ENCODE measurements at places on chromosomes 16 and 17. TPM values are rescaled to one million over a fixed set of nuclear protein-coding genes. Genes with fewer than 3 reads are reported as not detected.

GRCh38 chr17:38509772-38510420, 81.6 kb downstream of the ARHGAP23 start:
- no peak for DNase-seq

DNA sequence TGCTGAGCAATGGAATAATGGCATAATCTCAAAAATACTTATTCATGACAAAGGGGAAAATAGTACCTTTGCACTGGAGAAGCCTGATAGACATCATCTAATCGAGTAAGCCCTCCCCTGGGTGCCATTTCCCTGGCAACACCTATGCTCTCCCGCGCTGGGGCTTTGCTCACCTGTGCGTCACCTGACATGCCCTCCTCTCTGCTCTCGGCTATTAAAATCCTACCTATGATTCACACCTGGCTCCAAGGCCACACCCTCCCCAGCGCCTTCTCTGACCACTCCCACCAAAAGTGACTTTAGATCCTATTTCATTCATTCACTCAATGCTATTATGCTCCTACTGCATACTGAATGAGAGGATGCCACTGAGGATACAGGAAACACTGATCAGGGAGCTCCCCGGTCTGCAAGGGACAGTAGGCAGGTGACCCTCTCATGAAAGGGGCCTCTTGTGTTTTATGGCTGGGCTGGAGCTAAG, 83.9 kb downstream of the NT5M start:
- no peak for DNase-seq

Gene PPY
- not detected for total RNA-seq

DNA sequence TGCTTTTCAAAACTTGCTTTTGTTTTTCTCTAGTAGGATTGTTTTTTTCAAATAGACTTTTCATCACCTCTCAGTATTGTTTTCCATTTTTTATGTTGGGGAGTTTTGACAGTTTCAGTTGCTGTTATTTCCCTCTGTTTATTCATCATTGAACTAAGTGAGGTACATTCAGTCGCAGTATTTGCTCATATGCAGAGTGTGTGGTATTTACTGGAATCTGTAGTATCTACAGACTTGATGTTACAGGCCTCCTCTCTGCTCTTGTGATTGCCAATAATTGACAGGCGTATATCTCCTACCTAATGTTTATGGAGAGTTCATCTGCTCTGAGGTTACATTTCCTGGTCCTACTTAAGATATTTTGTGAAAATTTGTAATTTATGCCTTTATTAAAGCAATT, 49.6 kb downstream of the COX10 start:
- DNase-seq: no peak

DNA sequence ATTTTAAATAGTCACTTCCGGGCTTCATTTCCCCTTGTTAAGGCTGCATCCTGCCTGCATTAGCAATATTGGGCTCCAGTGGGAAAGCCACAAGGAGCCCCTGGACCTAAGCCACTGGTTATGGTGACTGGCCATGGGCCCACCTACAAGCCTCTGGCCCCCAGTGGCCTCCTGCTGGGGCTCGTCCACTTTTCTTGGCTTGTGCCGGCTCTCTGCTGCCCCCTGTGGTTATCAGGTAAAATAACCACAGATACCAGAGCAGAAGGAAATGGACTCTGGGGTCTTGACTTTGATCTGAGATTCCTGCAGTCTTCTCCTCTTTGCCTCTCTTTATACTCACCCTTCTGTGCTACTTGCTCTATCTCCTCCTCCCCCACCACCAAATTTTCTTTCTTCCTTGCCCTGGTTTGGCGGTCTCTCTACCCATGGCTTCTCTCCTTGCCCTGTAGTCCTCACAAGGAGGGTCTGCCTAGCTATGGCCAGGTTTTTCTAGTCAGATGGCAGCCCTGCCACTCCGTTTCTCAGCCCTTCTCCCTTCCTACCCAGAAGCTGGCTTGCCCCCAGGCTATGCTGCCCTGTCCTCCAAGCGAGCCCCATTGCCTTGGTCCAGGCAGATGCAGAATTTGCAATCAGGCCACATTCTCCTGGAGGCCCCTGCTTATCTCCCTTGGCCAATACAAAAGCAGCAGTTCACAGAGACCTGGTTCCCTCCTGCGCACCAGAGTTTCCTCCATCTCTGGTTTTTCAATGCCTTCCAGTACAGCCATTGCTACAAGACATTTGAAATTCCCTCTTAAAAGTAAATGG, 82.9 kb upstream of the RCVRN start:
- DNase-seq: peak; percentile 79

DNA sequence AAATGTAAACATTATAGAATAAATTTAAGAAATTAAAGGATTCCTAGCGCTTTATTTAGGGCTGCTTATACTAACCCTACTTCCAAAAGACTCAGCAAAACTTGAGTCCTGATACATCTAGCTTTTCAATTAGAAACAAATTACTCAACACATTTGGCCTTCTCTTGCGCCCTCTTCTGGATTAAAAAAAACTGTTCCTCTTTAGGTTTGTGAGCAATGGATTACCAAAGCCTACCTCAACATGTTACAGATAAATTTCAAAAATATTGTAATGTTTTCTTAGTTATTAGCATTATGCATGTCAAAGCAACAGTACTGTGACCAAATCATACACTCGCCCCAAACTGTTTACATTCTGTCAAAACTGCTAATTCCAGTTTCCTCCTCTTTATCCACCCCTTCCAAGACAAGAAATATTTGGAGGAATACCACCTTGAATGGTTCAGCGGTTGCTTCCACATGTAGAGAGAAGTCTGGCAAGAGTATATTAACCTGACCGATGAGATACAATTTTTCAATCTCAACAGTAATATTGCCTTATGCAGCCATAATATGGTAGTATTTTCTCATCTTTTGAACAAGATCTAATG, 2.7 kb downstream of the NUFIP2 start:
- no peak for DNase-seq

DNA sequence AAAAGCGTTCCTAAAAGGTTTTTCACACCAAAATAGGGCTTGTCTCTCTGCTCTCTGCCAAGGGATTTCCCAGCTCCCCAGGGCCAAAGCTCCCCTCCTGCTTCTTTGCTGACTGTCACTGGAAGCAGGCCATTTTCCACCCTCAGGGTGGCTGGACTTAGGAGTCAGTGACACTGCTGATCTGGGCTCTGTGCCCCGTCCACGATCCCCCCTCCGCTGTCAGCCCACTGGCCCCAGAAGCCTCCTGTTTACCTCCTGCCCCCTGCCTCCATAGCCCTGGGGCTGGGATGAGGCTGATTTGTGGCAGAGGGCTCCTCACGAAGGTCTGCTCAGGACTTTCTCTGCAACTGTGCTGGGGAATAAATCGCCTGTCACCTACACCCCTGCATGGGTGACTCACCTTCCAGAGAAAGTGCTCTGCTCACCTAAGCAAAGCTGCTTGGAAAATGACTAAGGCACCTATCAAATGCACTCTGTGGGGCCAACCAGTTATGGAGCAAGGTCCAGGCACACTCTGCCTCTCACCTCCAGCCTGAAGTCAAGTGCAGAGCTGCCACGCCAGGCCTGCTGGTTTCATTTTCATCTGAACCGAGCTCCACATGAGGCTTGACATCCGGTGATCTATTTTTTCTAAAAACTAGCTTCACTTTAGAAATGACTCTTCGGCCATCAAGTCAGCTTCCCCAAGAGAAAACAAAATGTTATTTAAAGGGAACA, 4.9 kb downstream of the MAP3K14 start:
- peak; percentile 84 for DNase-seq

DNA sequence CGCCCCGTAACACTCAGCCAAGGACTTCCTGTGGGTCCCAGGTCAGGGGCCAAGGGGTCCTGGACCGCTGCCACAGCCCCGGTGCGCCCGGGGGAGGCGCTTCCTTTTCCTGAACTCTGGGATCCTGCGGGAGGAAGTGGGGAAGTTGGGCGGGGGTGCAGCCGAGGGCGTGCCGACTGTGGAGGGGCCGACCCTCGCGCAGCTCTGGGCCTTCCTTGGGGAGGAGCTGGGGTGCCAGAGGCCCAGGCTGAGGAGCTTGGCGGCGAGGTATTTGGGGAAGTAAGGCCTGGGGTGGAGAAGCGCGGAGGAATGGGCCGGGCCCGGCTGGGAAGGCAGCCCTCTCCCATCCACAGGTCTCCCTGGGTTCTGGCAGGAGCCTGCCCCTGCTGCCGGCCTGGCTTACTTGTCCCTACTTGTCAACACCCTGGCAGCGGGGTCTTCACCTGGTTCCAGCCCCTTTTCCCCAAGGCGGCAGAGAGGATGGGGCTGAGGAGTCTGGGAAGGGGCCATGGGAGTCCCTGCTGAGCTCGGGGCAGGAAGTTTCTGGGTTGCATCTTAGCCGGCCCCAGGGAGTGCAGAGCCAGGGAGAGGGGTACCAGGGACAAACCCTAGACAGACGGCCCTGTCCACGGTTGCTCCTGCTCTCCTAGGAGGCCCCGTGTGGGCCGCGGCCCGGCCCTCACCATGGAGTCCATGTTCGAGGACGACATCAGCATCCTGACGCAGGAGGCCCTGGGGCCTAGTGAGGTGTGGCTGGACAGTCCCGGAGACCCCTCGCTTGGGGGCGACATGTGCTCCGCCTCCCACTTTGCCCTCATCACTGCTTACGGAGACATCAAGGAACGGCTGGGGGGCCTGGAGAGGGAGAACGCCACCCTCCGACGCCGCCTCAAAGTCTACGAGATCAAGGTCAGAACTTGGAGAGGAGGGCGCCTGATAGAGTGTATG, 1.7 kb downstream of the TBKBP1 start:
- peak; percentile 91 for DNase-seq

- DNase-seq: peak; percentile 56
Measured at GRCh38 chr16:73028721-73029361, 19.1 kb downstream of the ZFHX3 start.

DNA sequence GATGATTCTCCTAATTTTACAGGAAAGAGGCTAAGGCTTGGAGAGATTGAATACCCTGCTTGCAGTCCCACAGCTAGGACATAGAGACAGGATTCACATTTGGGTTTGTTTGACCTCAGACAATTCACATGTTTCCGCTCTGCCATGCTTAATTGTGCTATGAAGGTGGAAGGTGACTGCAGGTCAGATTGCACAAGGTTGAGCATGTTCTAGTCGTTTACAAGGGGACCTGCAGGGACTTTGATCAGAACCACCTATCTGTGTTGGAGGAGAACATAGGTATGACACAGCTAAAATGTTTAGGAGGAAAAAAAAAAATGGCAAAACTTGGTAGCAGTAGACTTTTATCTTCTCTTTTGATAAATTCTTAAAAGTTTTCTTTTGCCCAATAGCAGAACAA, 4.9 kb upstream of the ANKFN1 start:
- DNase-seq: no peak

DNA sequence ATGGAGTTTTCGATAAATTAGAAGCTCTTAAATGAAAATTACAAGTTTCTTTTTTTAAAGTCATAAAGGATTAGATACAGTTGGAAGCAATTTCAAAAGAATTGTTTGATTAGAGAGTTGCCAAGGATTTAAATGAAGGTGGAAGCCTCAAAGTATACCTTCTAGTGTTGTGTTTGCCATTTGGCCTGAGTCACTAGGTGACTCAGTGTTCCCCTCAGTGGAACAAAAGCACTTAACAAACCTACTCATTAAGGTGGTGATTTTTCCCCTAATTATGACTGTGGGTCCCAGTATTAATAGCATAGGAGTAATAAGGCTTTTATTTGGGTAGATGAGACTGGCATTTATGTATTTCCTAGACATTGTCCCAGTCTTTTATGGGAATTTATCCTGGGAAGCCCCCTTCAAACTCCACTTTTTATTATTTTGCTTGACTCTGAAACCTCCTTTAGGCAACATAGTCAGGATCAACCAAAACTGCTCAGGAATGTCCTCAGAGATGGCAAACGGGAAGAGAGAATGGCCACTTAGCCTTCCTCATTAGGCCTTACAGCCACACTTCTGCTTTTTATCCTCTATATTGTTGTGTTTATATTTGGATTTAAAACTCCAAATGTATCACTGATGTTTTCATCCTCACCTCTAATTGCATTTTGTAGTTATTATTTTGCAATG, 161.0 kb downstream of the FTO start:
- no peak for DNase-seq

Gene PRR29
- total RNA-seq: 0.51 TPM

DNA sequence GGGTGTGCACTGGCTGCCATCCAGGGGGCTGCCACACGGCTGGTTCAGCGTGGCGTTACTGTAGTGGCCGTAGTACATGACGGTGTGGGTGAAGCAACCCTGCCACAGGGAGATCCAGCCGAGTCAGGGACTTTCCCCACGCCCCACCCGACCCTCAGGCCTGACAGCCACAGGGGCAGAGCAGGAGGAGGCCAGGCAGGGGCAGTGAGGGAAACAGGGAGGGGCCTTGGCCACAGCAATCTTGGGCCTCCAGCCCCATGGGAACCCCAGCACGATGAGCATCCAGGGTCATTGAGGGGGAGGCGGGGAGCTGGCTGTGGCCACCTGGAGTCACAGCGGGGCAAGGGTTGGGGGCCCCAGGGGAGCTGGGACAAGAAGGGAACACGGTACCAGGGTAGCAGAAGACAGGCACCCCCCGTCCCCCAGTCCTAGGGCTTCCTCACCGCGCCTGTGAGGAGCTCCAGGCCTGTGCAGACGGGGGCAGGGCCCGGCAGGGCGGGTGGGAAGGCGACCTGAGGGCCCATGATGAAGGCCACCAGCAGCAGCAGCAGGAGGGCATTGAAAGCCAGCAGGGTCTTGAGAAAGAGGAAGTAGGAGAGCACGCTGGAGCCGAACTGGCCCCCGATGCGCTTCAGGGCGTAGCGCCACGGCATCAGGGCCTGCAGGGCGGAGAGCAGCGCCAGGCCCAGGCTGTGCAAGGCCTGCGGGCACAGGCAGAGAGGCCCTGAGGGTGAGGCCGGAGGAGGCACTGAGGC, 4.3 kb downstream of the TMC6 start:
- no peak for DNase-seq

Gene GNGT2
- total RNA-seq: 1.2 TPM

GRCh38 chr16:88798772-88799455, 4.7 kb upstream of the CDT1 start:
- no peak for DNase-seq

DNA sequence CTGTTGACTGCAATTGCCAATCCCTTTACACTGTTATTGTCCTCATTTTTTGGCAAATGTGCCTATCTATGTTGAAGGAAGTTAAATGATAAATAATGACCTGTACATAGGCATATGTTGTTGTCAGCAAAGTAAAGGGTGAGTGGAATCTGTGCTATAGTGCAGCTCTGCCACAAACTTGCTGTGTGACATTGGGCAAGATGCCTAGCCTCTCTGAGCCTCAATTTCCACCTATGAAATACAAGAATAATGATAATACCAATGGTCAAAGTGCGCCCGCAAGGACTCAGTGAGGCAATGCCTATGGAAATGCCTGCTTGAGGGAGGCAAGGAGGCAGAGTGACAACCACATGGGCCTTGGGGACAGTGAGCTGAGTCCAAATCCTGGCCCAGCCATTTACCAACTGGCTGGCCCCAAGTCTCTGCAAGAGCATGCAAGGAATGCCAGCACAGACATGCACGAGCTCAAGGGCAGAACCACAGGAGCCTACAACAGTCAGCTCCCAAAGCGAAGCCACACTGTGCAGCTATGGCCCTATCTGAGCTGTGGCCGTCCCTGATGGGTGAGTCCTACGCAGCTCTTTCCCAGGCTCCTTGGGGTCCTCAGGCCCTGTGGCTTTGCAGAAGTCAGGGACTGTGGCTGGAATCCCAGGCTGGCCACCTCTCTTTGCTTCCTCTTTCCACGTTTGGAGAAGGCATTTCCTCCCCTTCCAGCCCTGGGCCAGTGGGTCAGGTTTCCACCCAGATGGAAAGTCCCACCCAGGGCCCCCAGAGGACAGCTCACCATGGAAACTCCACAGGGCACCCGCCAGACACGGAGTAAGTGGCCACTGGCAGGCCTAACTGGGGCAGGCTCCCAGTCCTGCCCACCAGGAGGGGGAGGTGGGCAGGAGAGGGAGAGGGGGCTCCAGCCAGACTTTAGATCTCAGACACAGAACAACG, 82.1 kb downstream of the ZNF423 start:
- DNase-seq: no peak
